T-helper 2 cell treated with Interferon-gamma antibody and Interleukin-4, amounts not matched to agents 5 μg/mL and 100 μg/mL, for 36 hours (primary cell): ENCODE measurements at places on chromosomes 1 and 21.

DNA sequence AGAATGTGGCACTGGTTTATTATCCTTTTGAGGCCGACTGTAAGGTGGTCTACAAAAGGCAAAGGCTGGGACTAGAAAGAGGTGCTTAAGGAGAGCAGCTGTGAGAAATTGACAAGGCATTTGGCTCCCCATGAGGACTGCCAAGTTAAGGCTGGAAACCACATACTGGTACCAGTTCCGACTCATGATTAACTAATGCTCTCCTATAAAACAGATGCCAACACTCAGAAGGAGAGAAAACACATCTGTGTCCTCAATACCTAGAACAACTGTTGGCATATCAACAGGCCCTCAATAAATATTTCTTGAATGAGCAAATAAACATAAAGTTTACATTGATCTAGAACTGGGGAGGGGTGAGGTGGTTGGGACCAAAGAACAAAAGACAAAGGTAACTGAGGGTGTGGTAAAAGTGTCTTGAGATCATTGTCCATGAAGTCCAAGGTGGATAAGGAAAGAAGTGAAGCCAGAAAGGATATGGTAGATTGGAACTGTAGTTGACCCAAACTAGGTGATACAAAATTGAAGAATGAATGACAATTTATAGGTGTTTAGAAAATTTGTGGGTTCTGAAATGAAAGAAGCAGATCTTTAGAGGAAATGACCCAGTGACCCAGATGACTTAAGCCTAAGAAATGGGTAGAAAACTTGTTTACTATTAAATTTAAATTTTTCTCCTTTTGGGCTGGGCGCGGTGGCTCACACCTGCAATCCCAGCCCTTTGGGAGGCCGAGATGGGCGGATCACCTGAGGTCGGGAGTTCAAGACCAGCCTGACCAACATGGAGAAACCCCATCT is 16.9 kb upstream of the MCL1 start:
- DNase-seq: no peak
- H3K36me3 ChIP-seq: peaks cover 12% of the 10 kb centered on the region
- peaks cover 3% of the 10 kb centered on the region for H3K4me1 ChIP-seq
- H3K4me3 ChIP-seq: no peak overlapping the region
- no peak overlapping the region for H3K27ac ChIP-seq

- H3K36me3 ChIP-seq: peaks cover 52% of the 10 kb centered on the region
- peak; percentile 84 for DNase-seq
- peak overlapping the region; percentile 74 for H3K4me3 ChIP-seq
- peaks cover 65% of the 10 kb centered on the region for H3K4me1 ChIP-seq
Measured at GRCh38 chr21:25573409-25574206, 33.7 kb downstream of the MRPL39 start.

GRCh38 chr1:63135174-63135512 is 187.2 kb upstream of the FOXD3 start:
- H3K36me3 ChIP-seq: no peaks in the 10 kb centered on the region
- no peak for DNase-seq
- H3K4me3 ChIP-seq: no peak overlapping the region
- no peak overlapping the region for H3K27ac ChIP-seq
- H3K27me3 ChIP-seq: peaks cover 12% of the 10 kb centered on the region

GRCh38 chr1:7680207-7680954 is 90.7 kb upstream of the VAMP3 start:
- H3K4me3 ChIP-seq: peak overlapping the region; percentile 71
- DNase-seq: peak; percentile 11
- H3K27me3 ChIP-seq: peaks cover 11% of the 10 kb centered on the region

- H3K4me1 ChIP-seq: no peaks in the 10 kb centered on the region
- no peak for DNase-seq
- no peak overlapping the region for H3K4me3 ChIP-seq
- no peak overlapping the region for H3K27ac ChIP-seq
- H3K27me3 ChIP-seq: peaks cover 3% of the 10 kb centered on the region
- H3K36me3 ChIP-seq: no peaks in the 10 kb centered on the region
Measured at GRCh38 chr1:29309075-29309474, 72.8 kb downstream of the PTPRU start.

DNA sequence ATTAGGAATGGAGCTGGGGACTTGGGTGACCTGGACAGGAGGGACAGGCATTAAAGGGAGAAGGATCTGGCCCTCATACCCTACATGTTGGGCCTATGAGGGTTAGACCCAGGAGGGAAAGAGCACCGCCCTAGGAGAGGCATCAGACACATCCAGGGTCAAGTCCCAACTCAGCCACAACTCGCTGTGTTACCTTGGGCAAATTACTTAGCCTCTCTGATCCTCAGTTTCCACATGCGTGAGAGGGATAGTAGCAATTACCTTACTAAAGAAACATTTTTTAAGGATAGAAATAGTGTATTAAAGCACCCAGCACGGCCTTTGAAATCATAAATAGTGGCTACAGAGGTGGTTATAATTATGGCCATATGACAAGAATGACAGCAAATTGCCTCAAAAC is 20.1 kb upstream of the SELENON start:
- H3K4me1 ChIP-seq: peaks cover 9% of the 10 kb centered on the region
- no peaks in the 10 kb centered on the region for H3K36me3 ChIP-seq
- H3K27ac ChIP-seq: no peak overlapping the region

- no peak overlapping the region for H3K4me3 ChIP-seq
- H3K27ac ChIP-seq: no peak overlapping the region
- H3K4me1 ChIP-seq: no peaks in the 10 kb centered on the region
- H3K27me3 ChIP-seq: no peaks in the 10 kb centered on the region
- no peak for DNase-seq
Measured at GRCh38 chr21:45856442-45856841, 125.1 kb upstream of the COL6A1 start.

- no peaks in the 10 kb centered on the region for H3K27me3 ChIP-seq
- no peaks in the 10 kb centered on the region for H3K4me1 ChIP-seq
- no peak for DNase-seq
- H3K36me3 ChIP-seq: peaks cover 18% of the 10 kb centered on the region
Measured at GRCh38 chr1:45573231-45573804, 10.5 kb upstream of the NASP start.

DNA sequence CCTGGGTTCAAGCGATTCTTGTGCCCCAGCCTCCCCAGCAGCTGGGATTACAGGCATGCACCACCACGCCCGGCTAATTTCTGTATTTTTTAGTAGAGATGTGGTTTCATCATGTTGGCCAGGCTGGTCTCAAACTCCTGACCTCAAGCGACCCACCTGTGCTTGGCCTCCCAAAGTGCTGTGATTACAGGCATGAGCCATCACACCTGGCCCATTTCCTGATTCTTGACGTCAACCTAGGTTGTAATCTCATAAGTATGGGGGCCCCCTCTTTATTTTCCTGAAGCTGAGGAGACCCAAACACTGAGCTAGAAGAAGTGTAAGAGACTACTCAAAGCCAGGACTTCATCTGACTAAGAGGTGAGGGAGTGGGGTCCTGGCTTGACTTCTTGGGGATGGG is 21.8 kb downstream of the SLC9A1 start:
- peaks cover 23% of the 10 kb centered on the region for H3K4me1 ChIP-seq
- H3K36me3 ChIP-seq: peaks cover 4% of the 10 kb centered on the region
- no peak overlapping the region for H3K27ac ChIP-seq
- H3K4me3 ChIP-seq: no peak overlapping the region
- H3K27me3 ChIP-seq: no peaks in the 10 kb centered on the region

DNA sequence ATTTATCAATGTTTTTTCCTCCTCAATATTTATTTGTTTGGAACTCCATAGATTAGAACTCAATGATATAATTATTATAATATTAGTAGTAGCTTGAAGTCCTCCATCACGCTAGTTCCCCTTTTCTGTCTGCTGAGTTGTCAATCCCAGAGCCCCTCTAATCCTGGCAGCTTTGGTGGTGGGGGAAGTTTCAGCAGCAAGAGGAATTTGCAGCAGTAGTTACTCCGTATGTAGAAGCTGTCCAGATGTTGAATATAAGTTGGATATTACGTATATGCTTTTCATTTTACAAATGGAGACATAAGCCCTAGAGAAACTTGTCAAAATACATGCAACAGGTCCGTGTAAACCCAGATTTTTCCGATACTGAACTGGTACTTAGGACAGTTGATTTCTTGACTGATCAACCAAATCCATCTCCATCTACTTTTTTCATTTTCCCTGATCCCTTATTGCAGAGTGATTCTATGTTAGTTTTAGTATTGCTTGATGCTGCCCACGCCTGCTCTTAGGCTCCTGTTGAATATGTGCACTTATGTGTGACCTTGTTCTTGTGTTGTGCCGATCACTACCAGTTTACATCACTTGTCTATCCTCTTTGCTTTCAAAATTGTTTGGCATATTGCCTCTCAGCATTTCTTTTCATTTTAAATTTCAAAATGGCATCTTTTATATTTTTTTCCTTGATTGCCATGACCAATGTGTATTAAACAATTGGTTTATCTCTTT is 28.1 kb downstream of the SMAP2 start:
- peaks cover 25% of the 10 kb centered on the region for H3K36me3 ChIP-seq
- H3K27ac ChIP-seq: peak overlapping the region; percentile 59
- no peaks in the 10 kb centered on the region for H3K27me3 ChIP-seq
- peak overlapping the region; percentile 6 for H3K4me3 ChIP-seq
- H3K4me1 ChIP-seq: peaks cover 64% of the 10 kb centered on the region

- no peaks in the 10 kb centered on the region for H3K36me3 ChIP-seq
- no peak overlapping the region for H3K27ac ChIP-seq
- peaks cover 4% of the 10 kb centered on the region for H3K4me1 ChIP-seq
- H3K27me3 ChIP-seq: peaks cover 15% of the 10 kb centered on the region
- DNase-seq: no peak
Measured at GRCh38 chr1:223486366-223486765, 93.2 kb downstream of the CCDC185 start.

DNA sequence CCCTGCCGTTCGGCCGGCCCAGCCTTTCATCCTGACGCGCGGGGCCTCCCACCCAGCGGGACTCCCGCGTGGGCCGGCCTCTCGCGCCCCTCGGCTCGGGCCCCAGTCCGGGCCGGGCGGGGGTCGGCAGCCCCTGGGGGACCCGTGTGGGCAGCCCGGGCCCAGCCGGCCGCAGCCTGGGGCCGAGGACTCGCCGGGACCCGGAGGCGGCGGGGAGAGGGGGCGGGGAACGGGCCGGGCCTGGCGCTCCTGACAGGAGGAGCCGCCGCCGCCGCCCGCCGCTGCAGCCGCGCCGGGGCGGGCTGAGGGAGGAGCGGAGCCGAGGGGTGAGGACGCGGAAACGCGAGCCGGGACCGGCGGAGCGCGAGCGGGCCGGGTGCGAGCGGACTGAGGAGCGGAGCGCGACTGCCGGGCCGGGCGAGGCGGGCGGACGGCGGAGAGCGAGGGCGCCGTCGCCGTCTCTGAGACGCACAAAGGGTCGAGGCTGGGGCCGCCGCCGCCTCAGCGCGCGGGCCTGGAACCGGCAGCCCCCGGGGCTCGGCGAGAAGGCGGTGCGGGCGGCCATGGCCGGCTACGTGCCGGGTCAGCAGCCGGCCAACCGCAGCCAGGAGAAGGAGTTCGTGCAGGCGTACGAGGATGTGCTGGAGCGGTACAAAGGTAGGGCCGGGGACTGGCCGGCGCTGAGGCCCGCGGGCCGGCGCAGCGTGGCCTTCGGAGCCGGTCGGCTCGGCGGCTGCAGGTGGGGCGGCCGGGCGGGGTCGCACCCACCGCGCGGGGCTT is 79.1 kb downstream of the NDUFS5 start:
- H3K4me1 ChIP-seq: peaks cover 15% of the 10 kb centered on the region
- no peak overlapping the region for H3K27ac ChIP-seq
- peak overlapping the region; percentile 20 for H3K4me3 ChIP-seq
- no peaks in the 10 kb centered on the region for H3K36me3 ChIP-seq
- peak; percentile 64 for DNase-seq

DNA sequence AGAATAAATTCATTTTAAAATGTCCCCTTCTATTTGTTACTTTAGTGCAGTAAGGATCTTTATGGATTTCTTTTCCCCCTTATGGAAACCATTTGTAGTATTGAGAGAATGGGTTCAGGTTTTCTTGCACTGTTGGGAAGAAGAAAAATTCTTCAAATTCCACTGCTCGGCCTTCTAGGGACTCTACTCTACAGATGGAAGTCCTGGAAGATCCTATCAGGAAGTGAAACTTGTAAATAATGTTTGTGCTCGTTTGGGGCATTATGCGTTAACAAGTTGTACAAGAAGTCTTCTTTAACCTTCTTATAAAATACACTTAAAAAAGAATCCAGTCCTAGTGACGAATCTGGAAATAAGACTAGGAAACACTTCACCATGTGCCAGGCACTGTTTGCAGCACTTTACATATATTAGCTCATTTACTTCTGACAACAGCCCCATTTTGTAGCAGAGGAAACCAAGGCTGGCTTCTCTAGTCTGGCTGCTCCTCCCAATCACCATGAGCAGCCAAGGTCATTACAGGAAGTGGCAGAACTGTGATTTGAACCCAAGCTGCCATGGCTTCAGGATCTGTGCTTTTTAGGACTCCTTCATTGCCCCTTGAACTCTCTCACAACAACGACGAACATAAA is 11.8 kb downstream of the LRRC8D start:
- peaks cover 3% of the 10 kb centered on the region for H3K36me3 ChIP-seq
- no peak overlapping the region for H3K27ac ChIP-seq
- no peak overlapping the region for H3K4me3 ChIP-seq

DNA sequence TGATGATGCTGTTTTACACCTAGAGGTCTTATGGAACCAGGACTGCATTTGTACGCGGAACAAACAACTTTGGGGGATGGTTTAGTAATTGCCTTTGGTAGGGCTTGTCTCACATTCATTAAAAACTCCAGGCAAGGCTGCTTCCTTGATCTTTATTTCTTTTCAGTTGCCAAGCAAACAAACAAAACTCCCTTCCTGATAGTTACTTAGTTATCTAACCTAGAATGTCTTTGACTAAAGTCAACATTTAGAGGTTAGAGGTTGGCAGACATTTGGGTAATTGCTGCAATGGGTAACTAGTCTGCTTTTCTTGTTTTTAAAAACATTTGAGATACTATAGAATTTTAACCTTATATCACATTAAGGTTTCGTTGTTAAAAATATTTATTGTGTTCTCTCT is 500.9 kb upstream of the PTBP2 start:
- H3K36me3 ChIP-seq: no peaks in the 10 kb centered on the region
- no peaks in the 10 kb centered on the region for H3K27me3 ChIP-seq
- H3K4me3 ChIP-seq: no peak overlapping the region
- H3K27ac ChIP-seq: no peak overlapping the region
- H3K4me1 ChIP-seq: no peaks in the 10 kb centered on the region

- H3K27ac ChIP-seq: no peak overlapping the region
- peaks cover 6% of the 10 kb centered on the region for H3K27me3 ChIP-seq
- H3K36me3 ChIP-seq: no peaks in the 10 kb centered on the region
- H3K4me1 ChIP-seq: no peaks in the 10 kb centered on the region
Measured at GRCh38 chr1:37721565-37721964, 29.2 kb downstream of the CDCA8 start.

DNA sequence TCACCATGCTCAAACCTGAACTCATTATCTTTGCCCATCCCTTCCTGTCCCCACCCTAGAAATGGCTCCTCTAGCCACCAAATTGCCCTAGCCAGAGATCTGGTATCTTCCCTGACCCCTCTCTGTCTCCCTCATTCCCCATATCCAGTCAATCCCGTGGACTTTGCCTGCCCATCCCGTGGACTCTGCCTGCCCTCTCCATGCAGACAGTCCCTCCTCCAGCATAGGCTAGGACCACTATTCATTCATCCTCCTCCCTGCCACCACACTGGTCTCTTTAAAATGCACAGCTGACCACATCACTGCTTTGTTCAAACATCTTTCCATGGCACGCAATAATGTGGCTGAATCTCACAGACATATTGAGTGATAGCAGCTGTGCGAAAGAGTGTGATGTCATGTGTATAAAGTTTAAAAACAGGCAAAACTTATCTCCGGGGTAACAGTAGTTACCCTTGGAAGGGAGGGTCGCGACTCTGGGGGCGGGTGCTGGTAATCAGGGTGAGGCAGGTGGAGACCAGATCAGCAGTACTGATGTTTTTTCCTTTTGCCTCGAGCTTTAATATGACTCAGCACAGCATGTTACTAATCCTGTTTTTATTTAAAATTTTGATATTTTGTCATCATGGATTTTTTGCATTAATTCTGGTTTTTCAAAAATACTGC is 4.8 kb upstream of the SLC2A1 start:
- H3K27me3 ChIP-seq: peaks cover 5% of the 10 kb centered on the region
- peak overlapping the region; percentile 43 for H3K4me3 ChIP-seq
- no peak for DNase-seq
- peaks cover 2% of the 10 kb centered on the region for H3K36me3 ChIP-seq
- peak overlapping the region; percentile 60 for H3K27ac ChIP-seq
